NCI-H187 (cell line): ENCODE measurements at places on chromosomes 2 and 18.

DNA sequence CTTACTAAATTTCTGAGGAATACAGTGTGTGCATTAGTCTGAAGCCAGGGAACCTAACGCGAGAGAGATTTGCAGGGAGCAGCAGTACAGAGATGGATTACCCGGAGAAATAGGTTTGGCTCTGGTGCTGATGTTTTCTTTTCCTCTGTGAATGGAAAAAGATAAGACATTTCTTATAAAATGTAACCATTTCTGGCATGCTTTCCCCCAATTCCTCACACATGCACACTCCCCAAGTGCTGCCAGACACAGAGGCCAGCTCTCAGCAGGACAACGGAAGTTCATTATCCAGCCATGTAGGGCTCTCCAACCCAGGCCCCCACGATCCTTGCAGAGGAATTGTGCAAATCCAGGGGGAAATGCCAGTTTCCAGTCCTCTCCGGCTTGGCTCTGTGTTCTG lies 224.5 kb upstream of the MGAT5 start:
- no peak for DNase-seq

DNA sequence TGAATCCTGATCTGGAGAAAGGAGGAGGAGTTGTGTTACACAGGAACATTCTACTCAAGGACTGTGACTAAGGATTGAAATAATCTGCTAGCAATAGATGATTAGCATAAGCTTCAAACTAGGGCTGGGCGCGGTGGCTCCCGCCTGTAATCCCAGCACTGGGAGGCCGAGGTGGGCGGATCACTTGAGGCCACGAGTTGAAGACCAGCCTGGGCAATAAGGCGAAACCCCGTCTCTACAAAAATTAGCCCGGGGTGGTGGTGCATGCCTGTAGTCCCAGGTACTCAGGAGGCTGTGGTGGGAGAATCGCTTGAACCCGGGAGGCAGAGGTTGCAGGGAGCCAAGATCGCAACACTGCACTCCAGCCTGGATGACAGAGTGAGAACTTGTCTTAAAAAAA lies 1.5 kb downstream of the TRMT61B start:
- DNase-seq, result no peak

DNA sequence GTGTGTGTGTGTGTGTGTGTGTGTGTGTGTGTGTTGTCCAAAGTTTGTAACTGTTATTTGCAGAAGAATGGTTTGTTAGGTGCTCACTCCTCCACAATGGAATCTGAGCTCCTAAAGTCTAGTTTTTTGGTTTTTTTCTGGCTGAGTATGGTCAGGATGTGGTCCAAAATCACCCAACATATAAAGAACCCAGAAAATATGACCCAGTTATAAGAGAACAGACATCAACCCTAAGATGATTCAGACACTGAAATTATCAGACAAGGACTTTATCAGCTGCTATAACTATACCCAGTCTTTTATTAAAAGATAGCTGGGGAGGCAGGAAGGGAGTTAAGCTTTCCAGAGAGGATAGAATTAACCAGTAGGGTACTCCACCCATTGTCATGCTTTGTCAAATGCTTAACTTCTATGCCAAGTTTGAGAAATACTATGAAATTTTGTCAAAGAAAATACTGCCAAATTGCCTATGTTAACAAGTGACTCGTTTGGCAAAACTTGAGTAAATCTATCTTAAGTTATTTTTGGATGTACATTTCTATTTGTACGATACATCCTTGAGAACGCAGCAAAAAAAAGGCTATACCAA lies 57.5 kb downstream of the TANK start:
- DNase-seq, result no peak

- no peak for DNase-seq
Observed at GRCh38 chr2:123816203-123816602, 208.9 kb upstream of the CNTNAP5 start.

- no peak for DNase-seq
Observed at GRCh38 chr2:102355526-102356380, at the start of gene IL18R1. Gene IL18R1, plus strand, starts transcription at chr2:102355796. Its CDS starts 6,865 bp downstream, at chr2:102362661.

- DNase-seq, result no peak
Observed at GRCh38 chr2:145076085-145076484, 556.2 kb upstream of the ZEB2 start.

GRCh38 chr2:114170070-114170469 lies 272.4 kb upstream of the DPP10 start:
- DNase-seq, result no peak

DNA sequence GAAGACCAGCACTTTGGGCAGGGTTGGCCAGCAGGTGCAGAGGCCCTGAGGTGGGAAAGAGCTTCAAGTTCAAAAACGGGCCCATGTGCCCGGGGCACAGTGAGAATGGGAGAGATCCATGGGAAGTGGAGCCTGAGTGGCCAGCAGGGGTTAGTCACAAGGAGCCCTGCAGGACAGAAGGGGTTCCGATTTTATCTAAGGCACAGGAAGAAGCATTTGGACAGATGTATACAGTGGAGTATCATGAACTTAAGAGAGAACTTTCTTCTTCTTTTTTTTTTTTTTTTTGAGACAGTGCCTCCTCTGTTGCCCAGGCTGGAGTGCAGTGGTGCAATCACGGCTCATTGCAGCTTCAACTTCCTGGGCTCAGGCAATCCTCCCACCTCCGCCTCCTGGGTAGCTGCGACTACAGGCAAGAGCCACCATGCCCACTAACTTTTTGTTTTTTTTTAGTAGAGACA lies 24.0 kb downstream of the WIPF1 start:
- DNase-seq, result no peak

DNA sequence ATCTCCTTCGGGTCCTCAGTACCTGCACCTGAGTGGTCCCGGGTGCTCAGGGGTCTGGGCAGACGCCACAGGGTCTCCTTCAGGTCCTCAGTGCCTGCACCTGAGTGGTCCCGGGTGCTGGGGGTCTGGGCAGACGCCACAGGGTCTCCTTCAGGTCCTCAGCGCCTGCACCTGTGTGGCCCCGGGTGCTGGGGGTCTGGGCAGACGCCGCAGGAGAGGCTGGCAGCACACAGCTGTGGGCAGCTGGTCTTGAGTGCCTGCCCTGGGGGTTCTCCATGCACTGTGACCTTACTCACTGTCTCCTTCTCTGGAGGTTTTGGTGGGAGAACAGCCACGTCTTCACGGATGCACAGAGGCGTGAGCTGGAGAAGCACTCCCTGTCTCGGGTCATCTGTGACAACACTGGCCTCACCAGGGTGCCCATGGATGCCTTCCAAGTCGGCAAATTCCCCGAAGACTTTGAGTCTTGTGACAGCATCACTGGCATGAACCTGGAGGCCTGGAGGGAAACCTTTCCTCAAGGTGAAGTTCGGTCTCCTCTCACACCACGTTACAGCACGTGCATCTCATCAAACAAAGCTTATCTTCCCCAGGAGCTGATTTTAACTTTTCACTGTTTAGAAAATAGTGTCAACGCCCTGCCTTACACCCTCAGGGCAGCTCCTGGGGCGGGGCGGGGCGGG lies 82.6 kb downstream of the TPO start:
- DNase-seq, result no peak

GRCh38 chr2:38218591-38218991 lies 142.6 kb upstream of the CYP1B1 start:
- DNase-seq, result no peak

DNA sequence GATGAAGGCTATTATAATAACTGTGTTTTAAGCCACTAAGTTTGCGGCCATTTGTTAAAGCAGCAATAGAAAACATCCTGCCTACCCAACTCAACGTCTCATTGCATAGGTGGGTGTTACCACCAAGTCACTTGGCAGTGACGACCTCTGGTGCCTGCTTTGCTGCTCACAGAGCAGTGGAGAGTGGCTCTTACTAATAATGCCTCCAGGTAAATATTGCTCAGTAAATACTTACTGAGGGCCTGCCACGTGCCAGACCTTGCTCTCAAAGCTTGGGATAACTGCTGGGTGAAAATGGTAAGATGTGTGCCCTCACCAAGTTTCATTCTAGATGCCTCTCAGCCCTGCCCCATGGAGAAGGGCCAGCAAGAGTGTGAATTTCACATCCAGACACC lies 27.7 kb downstream of the ITGA6 start:
- DNase-seq, result no peak

DNA sequence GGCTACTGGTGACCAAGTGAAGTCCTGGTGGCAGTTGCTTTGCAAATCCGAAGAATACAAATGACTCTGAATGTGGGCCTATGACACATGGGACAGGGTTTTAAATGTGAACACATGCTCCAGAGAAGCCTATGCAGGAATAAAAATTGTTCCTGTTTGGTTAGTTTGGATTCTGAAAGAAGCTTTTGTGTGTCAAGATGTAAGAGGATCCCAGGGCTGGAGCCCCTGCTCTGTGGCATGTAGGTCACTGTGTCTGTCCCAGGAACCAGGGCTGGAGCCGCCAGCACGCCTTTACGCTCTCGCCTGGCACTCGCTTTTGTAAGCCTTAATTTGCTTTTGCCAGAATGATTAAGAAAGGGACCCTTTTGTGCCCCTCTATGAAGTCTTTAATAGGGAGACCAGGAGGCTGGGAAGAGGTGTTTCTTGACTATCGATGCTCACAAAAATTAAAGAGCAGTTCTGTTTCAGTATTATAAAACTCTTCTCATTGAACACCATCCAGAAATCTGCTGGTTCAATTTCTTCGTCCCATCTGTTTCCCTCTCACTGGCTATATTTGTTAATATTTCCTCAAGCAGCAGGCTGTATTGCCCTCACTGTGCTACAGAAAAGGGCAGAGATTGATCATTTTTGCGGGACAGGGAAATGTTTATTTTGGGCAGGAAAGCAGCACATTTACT lies 532.7 kb upstream of the POU3F3 start:
- no peak for DNase-seq

DNA sequence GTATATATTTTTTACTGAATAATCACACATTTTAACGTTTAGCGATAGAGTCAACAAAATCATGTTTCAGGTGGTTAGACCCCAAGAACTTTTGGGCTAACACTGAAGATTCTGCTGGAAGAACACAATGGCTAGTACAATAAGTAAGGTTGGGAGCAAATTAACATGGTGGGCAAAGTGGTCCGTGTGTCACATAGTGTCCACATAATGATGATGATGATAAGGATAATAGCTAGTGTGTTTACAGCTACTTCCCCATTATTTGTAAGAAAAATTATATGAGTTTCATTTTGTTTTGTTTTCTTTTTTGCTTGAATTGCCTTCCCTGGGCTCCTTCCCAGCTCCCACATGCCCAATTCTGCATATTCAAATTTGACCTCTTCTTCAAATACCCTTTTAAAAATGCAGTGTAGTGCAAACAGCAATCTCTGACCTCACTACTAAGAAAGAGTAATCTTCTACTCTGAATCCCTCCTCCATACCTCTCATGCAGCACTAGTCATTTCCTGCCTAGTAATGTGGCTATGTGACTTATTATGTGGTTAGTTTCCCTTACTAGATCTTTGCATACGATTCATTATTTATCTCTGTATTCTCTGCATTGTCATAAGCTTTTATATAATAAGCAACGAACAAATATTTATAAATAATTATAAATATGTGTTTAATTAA lies 16.9 kb upstream of the VPS54 start:
- no peak for DNase-seq

DNA sequence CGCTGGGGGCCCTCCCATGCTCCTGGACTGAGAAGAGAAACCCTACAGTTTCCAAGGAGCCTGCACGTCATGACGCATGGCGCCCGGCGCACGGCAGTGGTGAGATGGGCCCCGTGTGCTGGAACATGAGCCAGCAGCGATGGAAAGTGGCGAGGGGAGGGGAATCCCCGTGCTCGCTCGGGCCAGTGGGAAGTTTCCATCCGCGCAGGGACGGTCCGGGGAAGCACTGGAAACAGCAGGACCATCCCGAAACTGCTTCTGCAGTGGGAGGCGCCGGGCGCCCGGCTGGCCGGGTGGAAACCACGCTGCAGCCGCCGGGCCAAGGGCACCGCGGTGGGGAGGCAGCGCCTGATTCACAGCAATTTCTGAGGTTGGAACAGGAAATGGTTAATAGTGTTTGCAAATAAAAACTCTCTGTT lies 4.9 kb upstream of the PDCD1 start:
- no peak for DNase-seq

GRCh38 chr2:82636402-82637020 lies 1822.6 kb downstream of the SUCLG1 start:
- DNase-seq, result no peak

DNA sequence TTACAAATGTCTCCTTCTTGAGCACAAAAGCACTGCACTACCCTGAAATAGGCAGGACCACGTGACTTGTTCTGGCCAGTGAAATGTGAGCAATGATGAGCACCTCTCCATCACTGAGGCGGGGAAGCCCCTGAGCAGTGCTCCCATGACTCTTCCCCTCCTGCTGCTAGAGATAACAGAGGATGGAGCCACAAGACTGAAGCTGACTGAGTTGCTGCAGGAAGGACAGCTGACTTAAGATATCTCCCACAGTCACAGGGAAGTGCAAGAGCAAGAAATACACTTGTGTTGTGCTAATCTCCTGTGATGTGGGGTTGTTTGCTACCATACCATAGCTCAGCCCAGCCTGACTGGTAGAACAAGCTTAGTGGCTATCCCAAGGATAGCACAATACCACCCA lies 38.7 kb downstream of the STK39 start:
- DNase-seq, result no peak

DNA sequence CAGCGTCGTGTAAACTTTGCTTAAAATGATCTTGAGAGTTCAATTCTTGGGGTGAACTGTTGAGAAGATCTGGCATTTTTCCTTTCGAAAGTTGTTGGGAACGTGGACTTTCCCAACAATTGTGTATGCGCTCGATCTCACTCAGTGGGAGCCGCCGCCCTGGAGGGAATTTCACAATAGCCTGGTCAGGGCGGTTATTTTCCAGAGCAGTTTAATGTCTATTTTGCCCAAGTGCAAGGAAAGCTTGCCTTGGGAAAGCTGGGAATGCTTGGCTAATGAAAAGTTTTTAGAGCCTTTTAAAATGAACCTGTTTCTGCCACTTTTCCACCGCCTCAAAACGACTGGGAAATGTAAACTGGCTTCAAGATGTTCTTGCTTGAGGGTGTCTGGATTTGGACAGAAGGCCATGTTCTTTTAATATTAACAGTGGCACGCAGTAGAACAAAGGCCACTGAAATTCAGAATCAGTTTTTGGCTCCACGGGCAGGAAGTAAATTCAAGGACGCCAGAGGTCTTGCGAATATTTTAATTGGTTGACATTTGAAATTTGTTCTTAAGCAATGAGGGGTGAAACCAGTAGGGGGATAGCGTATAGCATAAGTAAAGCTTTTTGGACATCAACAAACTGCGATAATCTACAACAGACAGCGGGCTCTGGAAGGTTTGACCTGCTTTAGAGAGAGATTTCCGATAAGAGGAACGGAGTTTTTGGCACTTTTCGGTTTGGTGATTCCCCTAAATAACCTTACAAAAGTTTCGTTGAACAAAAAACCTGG lies 1.2 kb downstream of the CFLAR start:
- DNase-seq, result no peak

DNA sequence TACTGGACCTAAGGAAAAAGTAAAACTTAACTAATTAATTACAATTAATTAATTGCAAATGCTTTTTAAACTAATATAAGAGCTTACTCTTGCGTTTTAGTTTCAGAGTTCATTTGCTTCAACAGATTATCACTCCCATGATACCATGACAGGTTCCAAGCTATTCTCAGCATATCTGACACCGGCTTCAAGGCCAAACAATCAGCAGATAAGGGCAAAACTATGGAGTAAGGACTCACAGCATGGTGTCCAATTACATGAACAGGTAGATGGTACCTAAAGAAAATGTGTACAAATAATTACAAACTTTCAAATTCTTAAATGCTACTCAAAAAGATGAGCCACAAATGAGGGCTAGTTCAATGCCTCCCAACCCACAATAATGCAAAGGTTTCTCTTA lies 77.2 kb downstream of the RTTN start:
- DNase-seq, result no peak

- no peak for DNase-seq
Observed at GRCh38 chr2:159093497-159093896, 125.1 kb downstream of the TANC1 start.
